ENCODE measurements at places on chromosomes 1 and 21. TPM values are rescaled to one million over a fixed set of nuclear protein-coding genes. Genes with fewer than 3 reads are reported as not detected.

The HES3 gene
- polyA plus RNA-seq, result not detected

DNA sequence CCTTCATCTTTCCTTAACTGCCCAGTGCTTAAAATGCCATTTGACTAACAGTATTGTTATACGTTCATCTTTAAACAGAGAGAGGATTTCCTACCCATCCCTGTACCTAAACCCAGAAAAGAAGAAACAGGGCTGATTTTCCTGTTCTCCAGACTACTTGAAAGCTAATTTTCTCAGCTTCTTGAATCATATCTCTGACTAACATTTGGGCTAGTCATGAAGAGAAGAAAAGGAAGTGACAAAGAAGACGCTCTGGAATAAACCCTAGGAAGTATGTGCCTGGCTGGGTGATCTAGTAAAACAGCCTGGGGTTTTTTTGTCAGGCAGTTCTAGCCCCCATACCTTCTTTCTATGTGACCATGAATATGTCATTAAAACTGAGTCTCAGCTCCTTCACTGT is 44.8 kb upstream of the SGIP1 start:
- DNase-seq, result no peak

DNA sequence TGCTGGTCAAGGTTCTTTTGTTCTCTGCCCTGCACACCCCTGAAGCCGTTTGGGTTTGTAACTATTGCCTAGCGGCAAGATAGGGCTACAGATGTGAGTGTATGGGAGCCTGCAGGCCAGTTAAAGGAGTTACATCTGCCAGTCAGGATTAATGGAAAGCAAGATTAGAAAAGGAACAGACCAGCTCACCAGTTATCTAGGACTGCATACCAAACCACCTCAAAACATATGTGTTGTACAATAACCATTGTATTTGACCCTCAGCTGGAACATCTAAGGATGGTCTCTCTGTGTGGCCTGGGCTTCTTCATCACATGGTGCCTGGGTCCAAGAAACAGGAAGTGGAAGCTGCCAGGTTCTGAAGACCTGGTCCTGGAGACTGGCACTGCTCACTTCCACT is 52.5 kb upstream of the FBXO28 start:
- DNase-seq, result no peak

- DNase-seq, result no peak
These were observed 239.1 kb downstream of the HLX start for GRCh38 chr1:221118176-221118937.

The PRR9 gene
- not detected for polyA plus RNA-seq

DNA sequence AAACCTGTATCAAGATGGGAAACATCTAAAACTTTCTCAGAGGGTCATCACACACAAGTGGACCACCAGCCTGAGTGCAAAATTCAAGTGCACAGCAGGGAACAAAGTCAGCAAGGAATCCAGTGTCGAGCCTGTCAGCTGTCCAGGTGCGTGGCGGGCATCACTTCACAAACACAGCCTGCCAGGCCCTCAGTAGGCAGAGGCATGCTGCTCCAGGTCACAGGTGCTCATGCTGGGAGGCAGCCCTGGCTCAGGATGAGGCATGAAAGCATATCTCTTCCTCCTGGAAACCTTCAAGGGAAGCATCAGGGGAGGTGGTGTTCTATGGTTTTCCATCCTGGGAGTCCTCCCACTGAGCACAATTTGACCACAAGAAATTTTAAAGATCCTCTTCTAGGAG is 6.3 kb downstream of the CD2 start:
- no peak for DNase-seq

The KRTAP21-2 gene
- polyA plus RNA-seq, result not detected

The RALGPS2 gene
- 12.5 TPM for polyA plus RNA-seq

The ARHGEF11 gene
- 8.9 TPM for polyA plus RNA-seq

DNA sequence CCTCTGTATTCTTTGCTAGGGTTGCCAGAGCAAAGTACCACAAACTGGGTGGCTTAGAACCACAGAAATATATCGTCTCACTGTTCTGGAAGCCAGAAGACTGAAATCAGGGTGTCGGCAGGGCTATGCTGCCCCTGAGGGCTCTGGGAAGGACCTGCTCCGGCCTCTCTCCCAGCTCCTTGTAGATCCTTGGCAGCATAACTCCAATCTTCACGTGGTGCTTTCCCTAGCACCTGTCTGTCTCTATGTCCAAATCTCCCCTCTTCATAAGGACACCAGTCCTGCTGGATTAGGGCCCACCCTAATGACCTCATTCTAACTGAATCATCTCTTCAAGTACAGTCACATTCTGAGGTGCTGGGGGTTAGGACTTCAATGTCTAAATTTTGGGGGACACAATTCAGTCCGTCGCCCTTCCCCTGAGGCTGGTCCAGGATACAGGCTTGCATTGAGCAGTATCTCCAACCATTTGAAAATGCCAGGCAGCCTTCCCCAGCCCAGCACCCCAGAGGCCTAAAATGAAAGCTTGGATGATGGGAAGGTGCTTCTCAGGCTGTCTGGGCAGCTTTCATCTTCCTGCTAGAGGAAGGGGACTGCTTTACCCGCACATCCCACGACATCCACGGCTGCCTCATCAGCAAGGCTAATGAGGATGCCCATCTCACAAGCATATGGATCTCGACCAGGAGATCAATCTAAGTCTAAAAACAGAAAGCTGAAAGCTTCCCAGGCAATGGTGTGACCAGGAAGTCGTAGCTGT is 24.7 kb downstream of the TRIM67 start:
- no peak for DNase-seq

- no peak for DNase-seq
These were observed 20.6 kb downstream of the ABCB10 start for GRCh38 chr1:229537894-229538293.

The S100A9 gene
- 35.0 TPM for polyA plus RNA-seq

The SASS6 gene
- 1.3 TPM for polyA plus RNA-seq

The CCDC30 gene
- polyA plus RNA-seq, result 0.93 TPM

GRCh38 chr1:32205401-32206370 is at the start of gene IQCC:
Gene IQCC, plus strand, starts transcription at chr1:32205671. Its CDS starts 11 bp downstream, at chr1:32205682.
- peak; percentile 87 for DNase-seq

The SPATA45 gene
- not detected for polyA plus RNA-seq

The ZNF593OS gene
- 0.10 TPM for polyA plus RNA-seq

The SH2D5 gene
- polyA plus RNA-seq, result not detected

The SLC1A7 gene
- polyA plus RNA-seq, result 0.67 TPM

DNA sequence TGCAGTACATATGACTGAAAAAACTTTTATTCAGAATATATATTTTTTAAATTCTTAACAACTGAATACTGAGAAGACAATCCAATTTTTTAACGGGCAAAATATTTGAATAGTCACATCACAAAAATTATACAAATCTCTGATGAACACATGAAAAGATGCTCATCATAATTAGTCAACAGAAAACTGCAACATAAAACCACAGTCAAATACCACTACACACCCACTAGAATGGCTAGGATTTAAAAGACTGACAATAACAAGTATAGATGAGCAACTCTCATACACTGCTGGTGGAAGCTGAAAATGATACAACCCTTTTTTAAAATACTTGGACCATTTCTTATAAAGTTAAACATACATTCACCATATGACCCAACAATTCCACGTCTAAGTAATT is 87.7 kb upstream of the TNFSF4 start:
- DNase-seq, result no peak

The RNU1-1 gene
- not detected for polyA plus RNA-seq

The C1orf21 gene
- polyA plus RNA-seq, result 17.9 TPM

GRCh38 chr1:162632698-162633080 is 425 bp downstream of the DDR2 start:
- DNase-seq, result no peak

The SEMA4A gene
- 1.1 TPM for polyA plus RNA-seq

- no peak for DNase-seq
These were observed 96.8 kb upstream of the BCAR3 start for GRCh38 chr1:93778457-93778856.

DNA sequence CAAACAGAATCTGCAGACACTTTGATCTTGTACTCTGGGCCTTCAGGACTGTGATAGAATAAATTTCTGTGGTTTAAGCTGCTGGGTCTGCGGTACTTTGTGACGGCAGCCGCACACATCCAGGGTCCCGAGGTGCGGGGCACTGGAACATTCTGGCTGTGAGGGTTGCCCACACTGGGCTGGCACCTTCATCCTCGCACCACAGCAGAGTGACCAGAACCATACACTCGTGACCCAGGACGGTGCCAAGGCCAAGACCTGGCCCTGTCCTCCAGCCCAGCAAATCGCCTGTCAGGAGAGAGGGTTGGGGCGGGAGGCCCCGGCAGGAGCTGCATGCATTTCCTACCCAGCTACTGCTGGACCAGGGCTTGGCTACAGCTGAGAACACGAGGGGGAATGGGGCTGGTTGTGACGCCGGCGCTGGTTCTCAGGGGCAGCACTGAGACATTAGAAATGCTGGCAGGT is 2.6 kb upstream of the FTCD start:
- peak; percentile 23 for DNase-seq

- peak; percentile 69 for DNase-seq
These were observed 27.8 kb upstream of the RNF187 start for GRCh38 chr1:228459091-228459993.

- no peak for DNase-seq
These were observed 55.5 kb upstream of the TRIM67 start for GRCh38 chr1:231106347-231106746.

- DNase-seq, result peak; percentile 90
These were observed 8.8 kb downstream of the ZNF683 start for GRCh38 chr1:26363549-26364448.

The CIART gene
- 7.1 TPM for polyA plus RNA-seq

The WDR26 gene
- 9.4 TPM for polyA plus RNA-seq

DNA sequence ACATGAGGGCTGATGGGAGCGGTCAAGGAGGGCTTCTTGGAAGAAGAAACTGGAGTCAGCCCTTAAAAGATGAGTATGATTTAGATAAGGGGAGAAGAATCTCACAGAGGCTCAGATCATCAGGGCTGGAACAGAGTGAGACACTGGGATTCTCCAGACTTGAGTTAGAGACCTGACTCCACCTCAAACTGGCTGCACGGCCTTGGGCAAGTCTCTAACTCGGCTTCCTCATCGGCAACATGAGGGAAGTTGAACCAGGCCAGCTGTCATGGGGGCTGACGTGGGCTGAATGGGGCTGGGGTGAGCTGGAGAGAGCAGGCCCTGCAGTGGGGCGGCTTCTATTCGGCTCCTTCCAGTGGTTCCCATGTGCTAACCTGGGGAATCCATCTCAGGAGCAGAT is 2.5 kb downstream of the C1QC start:
- DNase-seq, result no peak

- DNase-seq, result peak; percentile 38
These were observed 1.2 kb downstream of the CEP170 start for GRCh38 chr1:243253926-243254232.

- DNase-seq, result no peak
These were observed 2.8 kb downstream of the PAQR7 start for GRCh38 chr1:25872713-25873112.

The LSM10 gene
- 40.2 TPM for polyA plus RNA-seq

The SPSB1 gene
- polyA plus RNA-seq, result 22.6 TPM

DNA sequence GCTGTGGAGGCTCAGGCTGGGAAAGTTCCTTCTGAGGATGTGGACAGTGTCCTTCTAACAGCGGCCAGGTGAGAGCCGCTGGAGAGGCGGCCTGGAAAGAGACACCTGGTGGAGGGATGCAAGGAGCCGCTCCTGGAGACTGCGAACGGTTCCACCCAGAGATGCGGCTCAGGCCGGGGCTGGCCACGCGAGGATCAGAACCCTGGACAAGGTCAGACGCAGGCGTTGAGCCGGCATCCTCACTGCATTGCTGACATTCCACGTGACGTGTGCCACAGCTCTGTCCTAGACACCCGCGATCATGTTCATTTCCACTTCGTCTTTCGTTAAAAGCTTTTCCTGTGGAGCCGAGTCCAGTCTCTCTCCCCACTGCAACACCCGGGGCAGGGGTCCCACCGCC is 28.8 kb downstream of the CFAP74 start:
- no peak for DNase-seq

GRCh38 chr1:237211031-237211430 is 169.0 kb downstream of the RYR2 start:
- DNase-seq, result no peak

DNA sequence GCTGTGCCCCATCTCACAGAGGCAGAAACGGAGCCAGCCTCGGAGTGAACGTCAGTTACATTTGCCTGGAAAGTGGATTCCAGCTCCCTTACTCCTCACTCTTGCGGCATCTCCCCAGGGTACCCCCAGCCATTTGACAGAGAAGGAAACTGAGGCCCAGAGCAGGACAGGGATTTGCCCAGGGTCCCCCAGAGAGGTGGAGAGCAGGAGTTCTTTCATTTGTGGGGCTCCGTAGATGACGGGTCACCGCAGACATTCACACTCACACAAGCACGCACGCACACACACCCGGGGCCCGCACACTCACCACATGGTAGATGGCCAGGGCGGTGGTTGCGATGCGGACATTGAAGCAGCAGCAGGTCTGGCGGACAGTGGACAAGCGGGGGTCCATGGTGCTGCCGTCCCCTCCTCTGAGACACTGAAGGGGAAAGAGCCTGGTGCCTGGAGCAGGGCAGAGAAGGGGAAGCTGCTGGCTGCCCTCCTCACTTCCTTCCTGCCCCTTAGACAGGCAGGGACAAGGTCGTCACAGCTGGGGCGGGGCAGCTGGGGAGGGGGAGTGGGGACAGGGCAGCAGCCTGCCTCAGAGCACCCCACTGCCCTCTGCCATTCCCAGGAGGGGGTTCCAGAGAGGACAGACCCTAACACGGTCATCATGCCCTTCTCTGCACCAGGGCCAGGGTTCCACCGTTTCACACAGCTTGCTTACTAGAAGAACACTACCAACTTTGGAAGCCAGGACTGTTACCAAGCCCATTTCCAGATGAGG is at the start of gene LAPTM5:
LAPTM5 (minus strand) TSS at position 423 of the 769 bp plus-strand sequence; CDS start at position 394, 29 bp downstream.
- no peak for DNase-seq

The PRAMEF15 gene
- not detected for polyA plus RNA-seq

The LPAR3 gene
- not detected for polyA plus RNA-seq

DNA sequence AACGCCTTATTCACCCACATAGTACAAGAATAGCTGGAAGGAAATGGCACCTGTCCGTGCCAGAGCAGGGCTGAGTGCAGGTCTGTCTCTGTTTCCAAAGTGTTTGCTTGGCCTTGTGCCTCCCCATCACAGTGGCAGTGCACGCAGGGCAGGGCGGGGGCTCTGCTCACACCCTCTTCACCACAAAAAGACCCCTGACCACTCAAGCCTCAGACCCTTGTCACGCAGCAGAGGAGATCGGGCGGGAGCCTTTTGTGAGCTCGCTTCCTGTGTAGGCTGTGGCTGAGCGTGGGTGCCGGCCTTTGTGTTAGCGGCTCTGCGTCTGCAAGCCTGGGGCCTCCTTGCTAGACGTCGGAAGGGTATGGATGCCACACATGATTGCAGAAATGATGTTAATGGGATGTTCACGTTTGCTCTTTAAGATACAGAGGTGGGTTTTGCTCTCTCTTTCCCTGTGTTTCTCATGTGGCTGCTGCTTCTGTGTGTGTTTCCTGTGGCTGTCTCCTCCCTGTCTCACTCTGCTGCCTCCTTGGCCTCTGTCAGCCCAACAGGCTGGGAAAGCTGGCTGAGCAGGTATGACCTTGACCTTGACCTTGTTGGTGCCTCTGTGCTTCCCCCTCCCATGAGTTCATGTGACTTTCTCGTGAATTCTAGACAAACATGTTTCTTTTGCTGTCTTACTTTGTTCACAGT is 45.4 kb downstream of the S100B start:
- no peak for DNase-seq

The SPRR5 gene
- polyA plus RNA-seq, result not detected

The PTGER3 gene
- 0.28 TPM for polyA plus RNA-seq
